Retinal pigment epithelial cell (primary cell): ENCODE measurements at places on chromosomes 16 and 17.

- DNase-seq, result no peak
Measured at GRCh38 chr16:11801481-11802021, 4.5 kb upstream of the ZC3H7A start.

GRCh38 chr17:52298881-52299280 is 140.4 kb upstream of the CA10 start:
- DNase-seq, result no peak

DNA sequence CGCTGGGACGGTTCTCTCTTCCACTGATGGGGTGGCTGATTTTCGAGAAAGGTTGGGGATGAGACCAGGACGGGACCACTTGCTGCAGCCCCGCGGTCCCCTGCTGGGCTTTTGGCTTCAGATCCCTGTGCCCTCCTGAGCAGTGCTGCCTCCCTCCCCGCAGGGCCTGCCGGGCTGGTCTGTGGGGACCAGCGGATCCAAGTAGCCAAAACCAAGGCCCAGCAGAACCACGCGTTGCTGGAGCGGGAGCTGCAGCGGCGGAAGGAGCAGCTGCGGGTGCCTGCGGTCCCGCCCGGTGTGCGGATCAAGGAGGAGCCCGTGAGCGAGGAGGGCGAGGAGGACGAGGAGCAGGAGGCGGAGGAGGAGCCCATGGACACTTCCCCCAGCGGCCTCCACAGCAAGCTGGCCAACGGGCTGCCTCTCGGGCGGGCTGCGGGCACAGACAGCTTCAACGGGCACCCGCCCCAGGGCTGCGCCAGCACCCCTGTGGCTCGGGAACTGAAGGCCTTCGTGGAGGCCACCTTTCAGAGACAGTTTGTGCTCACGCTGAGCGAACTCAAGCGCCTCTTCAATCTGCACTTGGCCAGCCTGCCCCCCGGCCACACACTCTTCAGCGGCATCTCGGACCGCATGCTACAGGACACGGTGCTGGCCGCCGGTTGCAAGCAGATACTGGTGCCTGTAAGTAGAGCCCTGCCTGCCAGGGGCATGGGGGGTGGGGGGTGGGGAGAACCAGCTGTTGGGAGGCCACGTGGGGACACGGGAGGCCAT is 28.6 kb downstream of the POLR3E start:
- no peak for DNase-seq

GRCh38 chr17:325270-326009 is 27.2 kb downstream of the RPH3AL start:
- no peak for DNase-seq

DNA sequence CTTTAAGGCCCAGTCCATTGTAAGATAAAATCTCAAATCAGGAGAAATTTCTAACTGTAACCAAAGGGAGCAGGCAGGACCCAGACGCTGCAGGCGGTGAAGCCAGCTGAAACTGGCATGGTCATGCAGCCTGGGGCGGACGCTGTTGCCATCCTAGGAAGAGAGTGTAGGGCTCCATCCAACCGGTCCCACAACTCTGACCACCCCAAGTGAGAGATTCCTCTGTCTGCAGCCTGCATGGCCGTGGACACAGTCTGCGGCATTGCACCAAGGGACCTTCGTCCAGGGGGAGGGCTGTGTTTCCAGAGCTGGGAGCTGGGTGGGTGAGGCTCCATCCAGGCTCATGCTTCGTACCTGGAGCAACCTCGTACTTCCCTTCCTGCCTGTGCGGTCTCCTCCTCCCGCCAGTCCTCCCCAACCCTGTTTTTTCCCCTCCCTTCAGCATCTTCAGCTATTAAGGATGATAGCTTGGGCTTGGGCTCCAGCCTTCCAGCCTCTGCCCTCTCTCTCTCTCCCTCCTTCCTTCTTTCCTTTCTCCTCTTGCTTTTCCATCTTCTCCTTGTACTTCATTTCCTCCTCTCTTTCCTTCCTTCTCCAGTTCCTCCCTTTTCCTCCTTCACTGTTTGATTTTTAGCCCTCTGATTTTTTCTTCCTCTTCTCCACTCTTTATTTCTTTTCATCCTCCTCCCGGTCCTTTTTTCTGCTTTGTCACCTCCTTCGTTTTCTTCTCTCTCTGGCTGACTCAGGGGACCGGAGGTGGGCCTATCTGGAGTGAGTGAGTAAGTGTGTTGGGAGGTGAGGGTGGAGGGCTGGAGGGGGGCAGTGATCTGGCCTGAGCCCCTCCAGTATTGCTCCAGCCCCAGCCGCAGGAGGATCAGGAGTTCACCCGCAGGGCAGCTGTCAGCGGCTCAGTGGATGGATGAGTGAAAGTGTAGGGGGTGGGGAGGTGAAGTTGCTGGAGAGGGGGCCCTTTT is 17.0 kb upstream of the LHX1 start:
- DNase-seq, result peak; percentile 72

GRCh38 chr17:67686241-67686640 is 31.5 kb upstream of the NOL11 start:
- DNase-seq, result no peak

DNA sequence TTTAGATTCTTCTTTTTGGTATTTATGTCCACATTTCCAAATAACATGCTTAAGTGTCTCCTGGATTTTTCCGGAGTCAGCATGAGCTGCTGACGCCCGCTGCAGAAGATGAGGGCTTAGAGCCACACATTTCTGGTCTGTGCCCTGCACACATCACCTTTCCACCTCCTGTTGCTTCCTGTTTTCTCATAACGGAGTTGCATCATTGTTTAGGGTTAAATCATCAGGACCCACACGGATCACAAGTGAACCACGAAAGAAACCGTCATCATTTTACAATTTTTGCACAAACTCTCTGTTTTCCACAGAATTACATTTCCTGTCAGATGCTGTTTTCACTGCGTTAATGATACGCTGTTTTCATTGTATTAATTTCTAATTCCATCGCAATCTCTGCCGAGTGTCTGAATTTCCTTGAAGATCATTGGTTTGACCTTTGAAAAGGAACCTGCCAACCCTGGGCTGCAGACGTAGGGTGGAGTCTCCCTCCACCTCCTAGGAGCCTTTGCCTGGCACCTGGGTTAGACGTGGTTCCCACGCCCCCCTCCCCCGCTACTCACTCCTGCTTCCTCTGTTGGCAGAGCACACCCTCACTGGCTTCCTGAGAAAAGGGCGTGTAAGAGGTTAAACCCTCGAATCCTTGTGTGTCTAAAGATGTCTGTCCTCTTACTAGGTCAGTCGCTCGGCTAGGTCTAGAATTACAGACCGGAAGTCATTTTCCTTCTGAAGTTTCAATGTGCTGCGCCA is 68.2 kb downstream of the RNF213 start:
- no peak for DNase-seq

DNA sequence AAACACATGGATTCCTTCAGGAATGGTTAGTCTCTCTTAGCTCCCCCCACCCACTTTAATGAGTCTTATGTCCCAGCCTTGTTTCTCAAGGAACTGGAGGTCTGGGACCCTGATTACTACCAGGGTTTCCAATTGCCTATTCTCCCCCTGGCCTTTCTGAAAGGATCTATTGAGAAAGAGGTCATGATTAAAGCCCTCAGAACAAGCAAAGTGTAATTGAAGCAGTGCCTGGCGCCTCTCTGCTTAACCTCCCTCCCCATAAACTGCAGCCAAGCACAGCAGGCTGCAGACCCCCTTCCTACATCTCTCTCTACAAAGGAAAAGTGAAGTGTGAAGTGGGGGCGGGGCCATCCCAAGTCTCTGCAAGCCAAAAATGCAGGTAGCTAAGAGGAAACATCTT is 159.7 kb upstream of the CDH11 start:
- DNase-seq, result no peak

GRCh38 chr17:13594310-13594709 is 7.4 kb downstream of the HS3ST3A1 start:
- DNase-seq, result no peak

DNA sequence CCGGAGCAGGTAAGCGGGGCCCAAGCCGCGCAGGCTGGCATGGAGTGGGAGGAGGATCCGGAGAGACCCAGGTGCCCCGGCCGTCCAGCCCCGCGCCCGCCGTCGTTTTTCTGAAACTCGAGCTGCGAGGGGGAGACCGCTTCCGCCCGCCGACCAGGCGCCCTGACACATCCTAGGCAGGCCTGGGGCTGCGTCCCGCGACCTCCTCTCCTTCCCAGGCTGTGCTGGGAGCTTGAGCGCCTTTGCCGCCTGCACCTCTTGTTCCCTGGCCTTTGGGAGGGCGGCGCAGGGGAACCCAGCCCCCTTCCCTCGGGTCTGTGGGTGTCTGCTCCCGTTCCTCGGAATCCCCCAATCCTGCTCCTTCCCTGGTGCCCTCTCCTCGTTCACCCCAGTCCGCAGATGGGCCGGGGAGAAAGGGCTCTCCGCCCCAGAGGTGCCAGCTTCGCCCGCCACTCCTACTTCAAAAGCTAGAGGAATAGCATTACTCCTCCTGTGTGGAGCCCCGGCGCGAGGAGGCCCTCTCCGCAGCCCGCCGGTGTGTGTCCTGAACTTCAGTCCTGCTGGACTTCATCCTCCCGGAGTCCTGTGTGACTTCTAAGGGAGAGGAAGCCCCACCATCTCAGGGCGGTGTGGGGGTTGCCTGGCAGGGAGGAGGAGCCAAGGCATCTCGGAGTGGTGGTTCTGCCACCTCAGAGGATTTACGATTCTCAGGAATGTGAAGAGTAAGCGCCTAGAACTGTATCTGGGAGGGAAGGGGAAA is 1.0 kb downstream of the NHERF1 start:
- no peak for DNase-seq

GRCh38 chr16:1326391-1326790 is 7.1 kb upstream of the BAIAP3 start:
- DNase-seq, result no peak

- DNase-seq, result no peak
Measured at GRCh38 chr17:59405944-59406705, 74.7 kb downstream of the YPEL2 start.

GRCh38 chr16:51898872-51899271 is 648.1 kb downstream of the TOX3 start:
- DNase-seq, result no peak

DNA sequence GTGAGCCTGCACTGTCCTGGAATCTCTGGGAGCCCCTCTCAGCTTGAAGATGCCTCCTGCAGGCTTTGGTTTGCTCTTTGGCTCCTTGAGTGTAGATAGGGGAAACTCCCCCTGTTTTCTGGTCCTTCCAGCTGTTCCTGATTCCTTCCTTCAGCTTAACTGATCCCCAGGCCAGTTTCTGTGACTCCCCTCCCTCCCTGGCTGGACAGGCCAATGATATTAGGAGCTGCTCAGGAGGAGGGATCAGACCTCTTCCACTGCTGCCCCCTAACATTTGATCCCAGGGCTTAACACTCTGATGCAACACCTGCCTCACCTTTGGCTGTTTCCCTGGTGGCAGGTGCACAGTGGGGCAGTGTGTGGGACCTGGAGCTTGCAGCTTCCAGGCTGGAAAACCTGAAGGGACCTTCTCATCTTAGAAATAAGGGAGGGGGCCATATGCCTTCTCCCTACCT is at the start of gene TAC4:
Gene TAC4 (minus strand): TSS at position 51 of the 455 bp plus-strand sequence. CDS start 52 bp downstream, outside the sequence.
- DNase-seq, result no peak

- peak; percentile 23 for DNase-seq
Measured at GRCh38 chr16:77675464-77676324, 46.6 kb upstream of the NUDT7 start.

GRCh38 chr16:73707863-73708262 is 588.8 kb upstream of the PSMD7 start:
- peak; percentile 4 for DNase-seq

- no peak for DNase-seq
Measured at GRCh38 chr16:69141936-69142335, 9.5 kb downstream of the UTP4 start.

- DNase-seq, result no peak
Measured at GRCh38 chr16:12090151-12090530, 113.6 kb downstream of the SNX29 start.

DNA sequence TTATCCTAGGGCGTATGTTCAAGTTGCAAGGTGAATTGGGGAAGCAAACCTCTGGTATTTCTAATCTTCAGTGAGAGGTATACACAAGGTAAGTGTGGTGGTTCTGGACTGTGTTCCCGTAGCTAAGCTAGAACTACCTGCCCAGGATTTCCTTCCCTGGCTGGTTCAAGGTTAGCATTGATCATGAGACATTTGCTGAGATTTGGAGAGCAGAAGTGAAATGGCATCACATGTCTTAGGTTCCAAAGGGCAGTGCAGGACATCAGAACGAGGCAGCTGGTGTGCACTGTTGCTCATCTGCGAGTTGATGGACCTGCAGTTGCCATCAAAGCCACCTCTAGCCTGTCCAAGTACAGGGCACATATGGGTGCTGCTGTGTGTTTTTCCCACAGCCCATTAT is 95.2 kb downstream of the EMP2 start:
- no peak for DNase-seq

GRCh38 chr17:61132524-61132923 is 267.1 kb upstream of the TBX2 start:
- no peak for DNase-seq

DNA sequence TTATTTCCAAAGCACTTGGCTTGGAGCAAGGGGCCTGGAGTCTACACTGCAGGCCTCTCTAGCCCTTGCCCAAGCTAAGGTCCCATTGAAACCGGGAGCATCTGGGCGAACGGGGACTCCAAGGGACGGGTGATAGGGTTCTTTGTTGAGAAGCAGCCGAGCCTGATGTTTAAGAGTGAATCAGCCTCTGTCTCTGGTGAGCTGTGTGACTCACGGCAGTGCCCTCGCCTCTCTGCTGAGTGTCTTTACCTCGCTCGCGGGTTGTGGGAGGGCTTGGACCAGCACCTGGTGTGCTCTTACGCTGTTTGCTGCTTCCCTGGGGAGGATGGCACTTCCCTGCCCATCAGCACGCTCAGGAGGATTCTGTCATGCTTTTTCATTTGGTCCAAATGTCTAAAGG is 1.3 kb downstream of the HGS start:
- DNase-seq, result no peak

- DNase-seq, result no peak
Measured at GRCh38 chr17:34667656-34668055, 88.3 kb downstream of the TMEM132E start.

GRCh38 chr17:13437966-13438779 is 163.6 kb downstream of the HS3ST3A1 start:
- no peak for DNase-seq

DNA sequence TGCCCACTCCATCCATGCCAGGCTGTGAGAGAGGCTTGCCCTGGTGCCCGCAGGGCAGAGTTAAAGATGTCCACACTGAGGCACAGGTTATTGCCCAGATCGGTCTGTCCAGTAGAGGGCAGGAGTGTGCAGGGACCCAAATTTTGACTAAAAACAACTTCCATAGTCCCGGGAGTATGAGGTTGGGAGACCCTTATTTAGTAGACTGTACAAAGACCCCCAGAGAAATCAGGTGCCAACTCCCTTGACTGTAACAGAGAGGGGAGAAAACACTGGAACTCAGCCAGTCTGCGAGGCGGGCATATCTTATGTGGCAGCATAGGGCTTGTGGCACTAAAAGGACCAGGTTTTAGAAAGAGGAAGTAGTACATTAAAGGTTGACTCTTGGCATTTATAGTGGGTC is 43.4 kb downstream of the HNF1B start:
- no peak for DNase-seq

GRCh38 chr17:81794509-81794908 is 9.4 kb upstream of the GCGR start:
- DNase-seq, result no peak

GRCh38 chr16:74877706-74878105 is 103.1 kb upstream of the FA2H start:
- DNase-seq, result no peak

GRCh38 chr16:24018485-24018884 is 182.7 kb downstream of the PRKCB start:
- DNase-seq, result no peak
